ENCODE measurements at places on chromosomes 3 and 15. TPM values are rescaled to one million over a fixed set of nuclear protein-coding genes. Genes with fewer than 3 reads are reported as not detected.

FOXB1 gene
- total RNA-seq: not detected

PATL2 gene
- 0.07 TPM for total RNA-seq

CDC25A gene
- total RNA-seq: 12.3 TPM

CORO2B gene
- 3.8 TPM for total RNA-seq

CHST13 gene
- total RNA-seq: 1.1 TPM

C15orf61 gene
- total RNA-seq: 4.0 TPM

TRAIP gene
- 15.1 TPM for total RNA-seq

CHRD gene
- total RNA-seq: 0.29 TPM

NISCH gene
- total RNA-seq: 13.8 TPM

POPDC2 gene
- 0.78 TPM for total RNA-seq

COL7A1 gene
- total RNA-seq: 191 TPM

ATP13A4 gene
- not detected for total RNA-seq

UBL7 gene
- 40.9 TPM for total RNA-seq

LIPC gene
- not detected for total RNA-seq

DAZL gene
- not detected for total RNA-seq

SLC27A2 gene
- 33.7 TPM for total RNA-seq

SEMA3F gene
- 11.0 TPM for total RNA-seq

FAM43A gene
- 4.9 TPM for total RNA-seq

CPN2 gene
- not detected for total RNA-seq

Measured in A549 treated with RU486 at 1 μM for 4 hours (cell line).